ENCODE measurements at places on chromosomes 6 and 20.

GRCh38 chr6:139979021-139979725 is 604.7 kb upstream of the CITED2 start:
- no peak for DNase-seq

GRCh38 chr6:157158897-157159296 is 164.4 kb downstream of the TMEM242 start:
- DNase-seq: no peak

DNA sequence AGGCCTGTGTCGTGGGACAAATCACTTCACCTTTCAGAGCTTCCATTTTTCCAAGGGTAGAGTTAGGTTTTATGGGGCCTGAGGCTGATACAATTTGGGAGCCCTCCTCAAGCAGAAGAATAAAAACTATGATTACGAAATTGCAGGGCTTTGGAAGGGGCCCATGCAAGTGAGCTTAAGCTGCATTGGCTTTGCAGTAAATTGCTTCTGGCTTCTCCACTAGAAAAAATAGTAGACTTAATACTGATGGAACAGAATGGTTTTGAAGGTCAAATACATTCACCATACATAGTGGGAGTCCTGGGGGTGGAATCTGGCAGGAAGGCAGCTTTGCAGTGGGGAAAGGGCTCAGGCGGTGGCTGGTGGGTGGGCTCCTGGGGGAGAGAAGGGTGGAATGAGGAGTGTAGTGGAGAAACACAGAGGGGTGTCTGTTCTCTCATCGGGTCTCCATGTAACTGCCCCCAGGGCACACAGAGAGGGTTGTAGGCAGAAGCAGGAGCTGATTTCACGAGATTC is 55.9 kb upstream of the RNF24 start:
- no peak for DNase-seq

DNA sequence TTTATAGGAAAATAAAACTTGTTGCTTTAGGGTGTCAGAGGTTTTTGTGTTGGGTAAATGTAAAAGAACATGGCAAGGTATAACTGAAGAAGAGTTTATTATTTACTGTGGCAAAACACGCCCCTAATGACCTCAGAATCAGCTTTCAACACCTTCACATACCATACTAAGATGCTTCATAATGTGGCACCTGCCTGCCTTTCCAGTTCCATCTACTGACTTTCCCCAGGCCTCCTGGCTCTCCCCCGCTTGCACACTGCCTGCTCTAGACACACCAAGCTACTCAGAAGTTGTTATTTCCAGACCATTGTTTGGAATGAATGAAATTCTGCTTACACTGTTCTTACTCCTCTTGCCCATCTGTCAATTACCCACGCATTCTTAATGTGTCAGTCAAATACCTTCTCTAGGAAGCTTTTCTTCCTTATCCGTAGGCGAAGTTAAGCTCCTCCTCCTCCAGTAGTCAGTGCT is 1.8 kb downstream of the TIAM2 start:
- no peak for DNase-seq

DNA sequence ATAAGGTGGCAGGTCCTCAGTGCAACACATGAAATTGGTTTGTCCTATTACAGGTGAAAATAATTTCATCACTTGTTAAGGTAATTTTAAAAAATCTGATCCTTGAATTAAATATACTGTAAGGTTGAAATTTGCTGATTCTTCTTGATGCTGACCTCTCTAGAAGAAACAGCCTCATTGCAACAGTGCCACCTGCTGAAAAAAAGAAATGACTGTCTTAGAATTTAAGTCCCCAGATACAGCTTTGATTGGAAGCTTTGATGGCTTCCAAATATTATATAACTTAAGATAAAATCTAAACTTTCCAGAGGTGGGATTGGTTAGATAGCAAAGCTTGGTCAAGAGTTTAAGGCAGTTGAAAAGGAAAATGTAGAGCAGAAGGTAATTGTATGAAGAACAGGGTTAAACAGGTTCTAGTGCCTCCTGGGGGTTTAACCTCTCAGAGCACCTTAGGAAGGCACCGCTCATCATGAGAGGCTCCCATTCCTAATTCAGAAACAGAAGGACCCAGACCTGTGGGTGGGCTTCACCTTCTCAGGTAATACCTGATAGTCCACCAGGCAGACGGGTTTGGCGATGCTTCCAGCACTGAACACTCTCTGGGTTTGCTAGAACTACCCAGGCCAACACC is 401.0 kb downstream of the PAX1 start:
- no peak for DNase-seq

DNA sequence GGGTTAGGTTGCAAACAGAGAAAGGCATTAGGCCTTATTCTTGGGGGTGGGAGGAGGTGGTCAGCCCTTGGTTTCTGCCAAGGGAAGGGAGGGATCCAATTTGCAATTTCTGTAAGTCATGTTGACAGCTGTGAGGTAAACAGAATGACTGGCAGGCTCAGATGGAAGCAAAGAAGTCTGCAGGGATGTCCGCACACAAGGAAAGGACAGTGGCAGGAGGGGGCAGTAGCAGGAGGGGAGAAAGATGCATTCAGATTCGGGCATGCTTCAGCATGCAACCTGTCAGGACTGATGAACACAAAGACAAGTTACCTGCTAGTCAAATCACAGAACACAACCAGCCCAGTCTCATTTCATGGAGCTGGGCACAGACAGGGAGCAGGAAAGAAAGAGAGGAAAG is 217.9 kb upstream of the FOXA2 start:
- no peak for DNase-seq

DNA sequence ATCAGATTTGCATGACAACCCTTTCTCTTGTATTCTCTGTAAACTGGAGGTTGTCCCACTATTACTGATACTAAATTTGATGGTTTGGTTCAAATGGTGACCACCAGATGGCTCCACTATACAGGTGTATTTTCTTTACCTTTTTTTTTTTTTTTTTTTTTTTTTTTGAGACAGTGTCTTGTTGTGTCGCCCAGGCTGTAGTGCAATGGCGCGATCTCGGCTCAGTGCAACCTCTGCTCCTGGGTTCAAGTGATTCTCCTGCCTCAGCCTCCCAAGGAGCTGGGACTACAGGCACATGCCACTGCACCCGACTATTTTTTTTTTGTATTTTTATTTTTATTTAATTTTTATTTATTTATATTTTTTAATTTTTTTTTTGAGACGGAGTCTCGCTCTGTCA is 6.6 kb upstream of the WTAP start:
- peak; percentile 74 for DNase-seq

DNA sequence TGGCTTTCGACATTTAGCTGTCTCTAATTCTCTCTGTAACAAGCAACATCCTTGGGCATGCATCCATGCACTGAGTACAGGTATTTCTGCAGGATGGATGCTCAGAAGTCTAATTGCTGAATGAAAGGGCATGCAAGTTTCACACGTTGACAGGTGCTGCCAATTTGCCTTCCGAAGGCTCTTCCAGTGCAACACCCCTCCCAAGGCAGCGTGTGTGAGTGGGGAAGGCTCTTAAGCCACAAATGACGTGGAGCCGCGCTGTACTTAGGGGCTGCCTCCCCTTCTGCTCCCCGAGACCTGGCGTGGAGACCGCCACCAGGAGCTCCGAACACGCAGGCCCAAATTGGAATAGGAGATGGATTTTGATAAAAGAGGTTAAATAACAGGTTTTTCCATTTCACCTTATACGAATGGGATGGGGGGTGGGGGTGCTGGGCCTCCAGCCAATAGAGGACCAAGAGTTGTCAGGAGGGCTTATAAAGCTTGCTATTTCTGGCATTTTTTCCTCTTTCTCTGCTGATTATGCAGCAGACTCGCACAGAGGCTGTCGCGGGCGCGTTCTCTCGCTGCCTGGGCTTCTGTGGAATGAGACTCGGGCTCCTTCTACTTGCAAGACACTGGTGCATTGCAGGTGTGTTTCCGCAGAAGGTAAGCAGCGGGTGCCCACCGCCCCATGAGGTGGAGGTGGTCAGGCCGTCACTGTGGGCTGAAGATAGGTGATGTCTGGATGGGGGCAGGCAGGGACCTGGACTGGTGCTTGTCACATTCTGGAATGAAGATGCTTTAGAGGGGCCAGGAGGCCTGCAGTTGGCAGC is 30.9 kb downstream of the TOX2 start:
- no peak for DNase-seq

GRCh38 chr6:168035661-168036545 is 38.4 kb downstream of the KIF25 start:
- DNase-seq: no peak

DNA sequence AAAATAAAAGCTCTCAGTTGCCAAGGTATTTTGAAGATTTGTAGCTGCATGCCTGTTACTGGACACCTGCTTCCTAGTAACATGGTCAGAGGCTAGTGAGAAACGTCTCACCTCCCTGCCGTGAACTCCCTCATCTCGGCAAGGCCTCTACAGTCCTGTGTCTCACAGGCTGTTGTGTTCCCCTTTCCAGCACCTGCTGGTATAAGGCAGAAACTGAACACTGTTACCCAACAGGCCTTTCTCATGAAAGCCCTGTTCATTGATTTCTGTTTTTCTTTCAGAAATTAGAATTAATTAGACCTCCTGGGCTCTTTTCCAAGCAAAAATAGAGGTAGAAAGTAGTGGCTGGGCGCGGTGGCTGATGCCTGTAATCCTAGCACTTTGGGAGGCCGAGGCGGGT is 17.6 kb upstream of the SRSF3 start:
- no peak for DNase-seq

- DNase-seq: no peak
These were observed 238.1 kb downstream of the RNGTT start for GRCh38 chr6:88725111-88725975.

DNA sequence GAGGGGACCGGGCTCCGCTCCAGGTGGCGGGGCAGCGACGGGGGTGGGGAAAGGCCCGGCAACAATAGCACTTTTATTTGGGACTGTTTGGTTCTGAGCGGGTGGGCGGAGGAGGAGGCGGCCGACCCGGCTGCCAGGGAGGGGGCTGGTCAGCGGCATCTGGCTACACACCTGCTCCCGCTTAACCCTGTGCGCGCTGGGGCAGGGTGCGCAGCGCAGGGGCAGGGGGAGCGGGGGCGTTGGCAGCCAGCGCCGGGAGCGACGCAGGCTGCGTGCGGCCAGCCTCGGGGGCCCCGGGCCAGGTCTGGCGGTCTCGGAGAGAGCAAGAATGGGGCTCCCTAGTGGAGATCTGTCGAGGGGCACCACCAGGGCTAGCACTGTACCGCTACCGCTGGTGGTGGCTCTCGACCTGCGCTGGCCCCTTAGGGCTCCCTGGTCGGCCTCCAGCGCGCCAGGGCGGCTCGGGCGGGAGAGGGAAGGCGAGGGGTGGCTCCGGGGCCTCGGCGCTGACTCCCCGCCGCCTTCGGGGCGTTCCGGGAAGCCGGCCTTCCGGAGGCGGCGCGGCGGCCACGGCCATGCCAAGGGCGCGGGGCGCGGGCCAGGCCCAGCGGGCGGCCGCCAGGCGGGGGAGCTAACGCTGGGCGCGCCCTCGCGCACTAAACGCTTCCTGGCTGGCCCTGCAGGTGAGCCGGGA is 92.4 kb downstream of the NCR2 start:
- no peak for DNase-seq

GRCh38 chr20:11047559-11047958 is 373.8 kb upstream of the JAG1 start:
- no peak for DNase-seq

DNA sequence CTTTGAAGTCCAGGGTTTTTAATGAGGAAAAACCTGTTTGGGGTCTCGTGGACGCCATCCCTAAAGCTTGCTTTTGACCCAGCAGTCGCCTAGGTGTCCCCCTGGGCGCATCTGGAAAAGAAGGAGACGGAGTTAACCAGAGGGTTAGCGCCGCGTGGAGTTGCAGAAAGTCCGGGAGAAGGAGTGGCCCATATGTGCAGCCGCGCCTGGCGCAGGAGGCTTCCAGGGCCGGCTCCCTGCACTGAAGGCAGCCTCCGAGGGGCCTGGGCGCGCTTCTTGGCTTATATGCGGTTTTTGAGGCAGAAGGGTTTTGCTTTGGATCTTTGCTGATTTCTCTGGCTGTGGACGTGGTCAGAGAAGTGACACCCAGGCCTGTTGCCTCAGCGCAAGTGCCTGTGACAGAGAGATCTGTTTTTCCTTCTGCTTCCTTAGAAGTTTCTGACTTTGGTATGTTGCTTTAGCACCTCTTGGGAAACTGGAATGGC is 987 bp downstream of the TMEM181 start:
- DNase-seq: no peak

DNA sequence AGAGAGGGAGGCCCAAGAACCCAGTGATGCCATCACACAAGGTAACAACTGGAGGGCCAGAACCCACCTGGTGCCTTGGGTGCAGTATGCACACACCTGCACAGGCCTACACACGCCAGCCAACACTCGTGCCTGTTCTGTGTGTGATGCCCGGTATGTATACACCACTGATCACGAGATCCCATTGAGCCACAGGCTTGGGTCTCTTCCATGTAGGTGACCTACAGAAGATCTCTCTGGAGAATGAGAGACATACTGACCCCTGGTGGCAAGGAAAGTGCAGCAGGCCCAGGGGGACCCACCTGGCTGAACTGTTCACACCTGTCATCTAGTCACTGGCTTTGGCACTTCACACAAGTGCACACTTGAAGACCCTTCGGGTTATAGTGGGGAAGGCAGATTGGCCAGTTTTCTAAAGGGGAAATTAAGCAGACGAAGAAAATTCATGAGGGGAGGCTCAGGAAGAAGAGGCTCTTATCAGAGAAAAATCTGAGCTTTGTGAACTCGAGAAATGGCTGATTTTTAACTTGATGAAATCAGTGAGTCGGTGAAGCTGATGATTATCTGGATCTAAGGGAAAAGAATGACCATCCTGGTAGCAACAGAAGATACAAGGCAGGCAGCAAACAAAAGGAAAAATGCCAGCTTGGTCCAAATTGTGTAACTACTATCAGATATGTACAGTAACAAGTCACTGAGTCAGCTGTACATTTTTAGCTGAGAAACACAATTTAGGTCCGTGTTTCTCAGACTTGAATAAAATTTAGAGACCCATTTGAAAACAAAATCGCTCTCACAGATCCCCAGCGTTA is 69.1 kb upstream of the PBOV1 start:
- DNase-seq: peak; percentile 8

GRCh38 chr6:53476964-53477363 is 67.9 kb downstream of the GCLC start:
- no peak for DNase-seq

- no peak for DNase-seq
These were observed 153.2 kb upstream of the TOP1 start for GRCh38 chr20:40875116-40876085.

GRCh38 chr20:1328680-1329330 is at the start of gene SDCBP2:
SDCBP2 (minus strand) TSS chr20:1329139; CDS start chr20:1320416, 8,723 bp downstream.
- no peak for DNase-seq

DNA sequence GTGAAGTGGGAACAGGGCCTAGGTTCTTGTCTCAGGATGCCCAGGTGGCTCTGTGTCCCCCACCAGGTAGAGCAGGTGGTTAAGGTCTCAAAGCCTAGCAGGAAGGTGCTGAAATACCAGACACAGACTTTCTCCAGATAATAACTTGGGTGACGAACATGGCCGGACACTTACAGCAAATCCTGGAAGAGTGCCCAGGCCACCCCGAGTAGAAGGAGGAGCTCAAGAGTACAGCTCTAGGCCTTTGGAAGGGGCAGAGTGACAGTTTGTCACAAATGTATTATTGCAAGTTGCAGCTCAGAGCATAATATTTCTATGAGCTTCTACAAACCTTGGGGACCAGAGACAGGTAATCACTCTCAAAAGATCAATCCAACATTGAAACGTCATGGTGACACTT is 251.6 kb upstream of the SOX4 start:
- DNase-seq: no peak

- DNase-seq: no peak
These were observed 87.5 kb downstream of the HDGFL1 start for GRCh38 chr6:22656706-22657351.

Measured in naive thymus-derived CD8-positive, alpha-beta T cell (primary cell).